Activated CD4-positive, alpha-beta T cell treated with anti-CD3 and anti-CD28 coated beads, Interleukin-2, Interleukin-4, amounts not matched to agents 100 ng/mL and 50 ng/mL, durations not matched to agents 16 hours and 8 hours (primary cell): ENCODE measurements at places on chromosomes 3 and 15.
A peak's percentile ranks its signal among the peaks of the same experiment; 100 is the strongest.

DNA sequence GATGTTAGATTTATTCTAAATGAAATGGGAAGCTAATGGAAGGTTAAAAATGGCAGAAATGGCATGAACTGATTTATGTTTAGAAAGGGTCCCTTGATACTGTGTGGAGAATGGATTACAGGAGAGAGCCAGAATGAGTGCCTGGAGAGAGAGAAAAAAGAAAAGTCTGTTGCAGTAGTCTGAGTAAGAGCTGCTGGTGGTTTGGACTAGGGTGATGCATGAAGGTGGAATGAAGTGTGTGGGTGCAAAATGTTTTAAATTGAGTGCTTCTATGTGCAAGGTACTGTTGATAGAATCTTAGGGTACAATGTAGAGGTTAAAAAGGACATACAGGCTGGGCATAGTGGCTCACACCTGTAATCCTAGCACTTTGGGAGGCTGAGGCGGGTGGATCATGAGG lies 11.4 kb upstream of the MGA start:
- DNase-seq, result no peak

GRCh38 chr3:160098261-160098908 lies 109.8 kb downstream of the IL12A start:
- no peak for DNase-seq

GRCh38 chr3:150376001-150376848 lies 31.9 kb upstream of the TSC22D2 start:
- DNase-seq, result no peak

DNA sequence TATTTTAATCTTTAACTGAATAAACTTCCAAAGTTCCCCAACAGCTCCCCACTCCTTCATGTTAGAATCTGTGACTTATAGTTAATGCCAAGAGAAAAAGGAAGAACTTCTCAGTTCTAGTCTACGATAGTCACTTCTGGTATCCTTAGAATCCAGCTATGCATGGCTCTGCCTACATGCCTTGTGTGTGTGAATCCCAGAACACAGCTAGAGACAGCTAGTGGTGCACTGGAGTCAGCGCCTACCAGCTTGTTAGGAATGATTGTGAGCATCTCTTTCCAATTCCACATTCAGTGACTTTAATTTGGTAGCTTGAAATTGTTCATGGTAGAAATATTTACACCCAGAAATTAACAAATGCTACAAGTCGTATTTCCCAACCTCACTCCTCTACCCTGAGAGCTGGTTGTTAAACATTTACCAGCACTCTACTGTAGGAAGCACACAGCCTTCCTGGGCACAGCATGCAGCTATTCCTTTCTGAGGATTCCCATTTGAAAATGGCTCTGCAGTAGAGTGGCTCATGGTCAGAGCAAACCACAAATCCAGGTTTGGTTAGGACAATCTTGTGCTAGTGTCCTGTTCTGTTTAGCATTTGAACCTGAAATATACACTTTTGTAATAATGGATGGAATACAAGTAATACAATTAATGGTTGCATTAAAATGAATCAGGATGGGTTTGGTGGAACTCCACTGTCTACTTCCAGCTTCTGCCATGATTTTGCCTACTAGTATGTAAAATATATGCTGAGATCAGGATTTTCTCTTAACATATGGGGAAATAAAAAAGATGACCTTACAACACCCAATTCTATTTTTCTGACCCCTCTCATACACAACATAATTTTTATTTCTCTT lies 371.0 kb upstream of the GBE1 start:
- no peak for DNase-seq

DNA sequence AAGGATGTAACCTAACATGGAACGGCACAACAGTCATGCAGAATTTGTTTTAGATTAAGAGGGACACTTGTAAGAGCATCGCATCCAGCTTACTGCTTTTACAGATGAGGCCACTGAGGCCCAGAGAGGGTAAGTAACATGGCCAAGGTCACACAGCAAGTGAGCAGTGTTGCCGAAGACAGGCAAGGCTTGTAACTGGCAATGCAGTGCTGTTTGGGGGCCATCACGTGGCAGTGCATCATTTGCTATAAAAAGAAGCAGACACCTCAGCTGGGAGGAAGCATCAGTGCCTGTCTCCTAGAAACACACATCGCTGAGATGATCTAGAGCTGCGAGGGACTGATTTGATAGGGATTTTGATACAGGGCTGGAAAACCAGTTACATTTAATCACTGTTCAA lies 108.2 kb upstream of the PROK2 start:
- DNase-seq, result no peak

- peak; percentile 34 for DNase-seq
These were observed 2.7 kb upstream of the CSTA start for GRCh38 chr3:122322095-122323075.

DNA sequence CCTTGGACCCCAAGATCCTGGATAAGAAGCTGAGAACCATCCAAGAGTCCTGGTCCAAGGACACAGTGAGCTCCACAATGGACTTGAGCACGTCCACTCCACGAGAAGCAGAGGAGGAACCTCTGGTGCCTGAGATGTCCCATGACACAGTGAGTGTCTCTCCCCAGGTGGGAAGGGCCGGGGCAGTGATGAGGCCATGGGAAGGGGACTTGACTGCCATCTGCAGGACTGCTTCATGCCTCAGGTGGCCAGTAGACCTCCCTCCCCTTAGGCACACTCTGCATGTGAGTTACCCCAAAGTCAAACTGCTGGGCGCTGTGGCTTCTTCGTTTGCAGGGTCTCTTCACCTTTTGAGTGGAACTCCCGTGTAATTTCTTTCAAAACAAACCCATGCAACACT lies 59.7 kb downstream of the CCDC33 start:
- no peak for DNase-seq

DNA sequence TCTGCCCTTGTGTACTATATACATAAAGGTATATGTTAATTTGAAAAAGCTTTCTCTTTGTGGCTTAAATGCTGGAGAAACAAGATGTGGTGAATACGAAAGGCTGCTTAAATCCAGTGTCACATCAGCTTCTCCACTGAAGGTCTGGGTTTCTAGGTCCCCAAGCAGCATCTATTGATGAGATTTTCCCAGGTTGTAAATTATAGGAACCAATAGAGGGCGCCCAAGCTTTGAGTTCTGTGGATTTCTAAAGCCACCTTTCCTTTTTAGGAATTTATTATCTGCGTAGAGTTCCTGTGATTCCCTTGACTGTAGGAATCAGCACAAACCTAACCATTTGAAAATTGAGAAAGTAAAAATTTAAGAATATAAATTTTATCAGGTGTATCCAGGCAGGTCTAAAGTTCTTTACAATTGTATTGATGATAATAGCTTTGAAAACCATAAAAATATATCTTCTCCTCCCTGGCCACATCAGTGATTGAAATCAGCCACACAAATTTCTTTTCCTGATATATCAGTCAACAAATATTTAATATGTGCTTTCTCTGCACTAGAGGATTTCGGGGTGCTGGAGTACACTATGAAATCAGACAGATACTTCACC lies 88.3 kb upstream of the ADAMTSL3 start:
- peak; percentile 27 for DNase-seq

- no peak for DNase-seq
These were observed 37.3 kb downstream of the FSD2 start for GRCh38 chr15:82768414-82769054.
